ENCODE measurements at places on chromosomes 16 and 17. TPM values are rescaled to one million over a fixed set of nuclear protein-coding genes. Genes with fewer than 3 reads are reported as not detected.

Gene MAF
- polyA plus RNA-seq, result 2.5 TPM

Gene TBC1D3K
- not detected for polyA plus RNA-seq

Gene TAC4
- polyA plus RNA-seq, result not detected

Gene BEAN1
- 0.10 TPM for polyA plus RNA-seq

Data from adipose tissue (tissue), 3 donors.